ENCODE measurements at places on chromosomes 5 and 9.

DNA sequence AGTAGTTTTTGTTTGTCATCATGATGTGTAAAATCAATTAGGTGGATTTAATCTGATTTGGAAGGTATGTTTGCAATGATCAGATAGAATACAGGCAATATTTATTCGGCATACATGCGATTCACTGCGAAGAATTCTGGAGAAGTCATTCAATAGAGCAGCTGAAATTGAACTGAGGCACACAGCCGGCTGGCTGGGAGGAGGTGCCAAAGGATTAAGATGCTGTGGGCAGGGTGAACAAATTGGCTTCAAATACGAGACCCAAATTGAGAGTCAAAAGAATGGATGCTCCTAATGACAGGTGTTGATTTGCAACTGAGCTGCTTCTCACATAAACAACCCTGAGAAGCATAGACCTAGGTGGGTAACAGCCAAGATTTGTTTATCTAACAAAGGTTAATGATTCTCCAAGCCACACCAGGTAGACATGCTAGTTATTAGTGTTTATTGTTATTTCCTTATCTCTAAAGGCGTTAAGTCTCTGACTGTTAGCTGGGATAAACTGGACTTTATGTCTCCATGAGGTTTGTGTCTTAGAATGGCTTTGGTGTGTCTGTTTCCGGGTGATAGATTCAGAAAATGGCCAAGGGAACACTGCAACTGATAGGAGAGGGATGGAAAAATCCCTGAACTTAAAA, 55.3 kb upstream of the CLINT1 start:
- H3K4me3 ChIP-seq, result no peak overlapping the region
- H3K36me3 ChIP-seq, result no peaks in the 10 kb centered on the region
- no peak overlapping the region for H3K27ac ChIP-seq
- H3K4me1 ChIP-seq, result no peaks in the 10 kb centered on the region
- H3K27me3 ChIP-seq, result no peaks in the 10 kb centered on the region

DNA sequence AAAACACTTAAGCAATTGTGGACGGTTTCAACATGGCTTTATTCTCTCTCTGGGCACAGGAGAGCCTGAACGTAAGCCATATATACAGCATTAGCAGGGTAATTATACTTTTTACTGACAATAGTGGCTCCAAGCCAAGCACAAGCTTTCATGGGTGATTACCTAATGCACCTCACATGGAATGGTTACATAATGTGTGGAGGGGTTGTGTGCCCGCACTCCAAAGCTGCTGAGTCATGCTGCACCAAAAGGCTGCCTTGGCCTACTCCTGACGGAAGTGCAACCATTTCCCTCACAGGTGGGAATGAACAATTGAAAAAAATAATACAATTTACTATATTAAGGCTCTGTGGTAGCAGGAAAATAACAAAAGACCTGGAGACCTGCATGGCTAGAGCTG, 86.5 kb upstream of the ATP10B start:
- no peaks in the 10 kb centered on the region for H3K4me1 ChIP-seq
- no peaks in the 10 kb centered on the region for H3K36me3 ChIP-seq
- DNase-seq, result no peak
- H3K27ac ChIP-seq, result no peak overlapping the region

DNA sequence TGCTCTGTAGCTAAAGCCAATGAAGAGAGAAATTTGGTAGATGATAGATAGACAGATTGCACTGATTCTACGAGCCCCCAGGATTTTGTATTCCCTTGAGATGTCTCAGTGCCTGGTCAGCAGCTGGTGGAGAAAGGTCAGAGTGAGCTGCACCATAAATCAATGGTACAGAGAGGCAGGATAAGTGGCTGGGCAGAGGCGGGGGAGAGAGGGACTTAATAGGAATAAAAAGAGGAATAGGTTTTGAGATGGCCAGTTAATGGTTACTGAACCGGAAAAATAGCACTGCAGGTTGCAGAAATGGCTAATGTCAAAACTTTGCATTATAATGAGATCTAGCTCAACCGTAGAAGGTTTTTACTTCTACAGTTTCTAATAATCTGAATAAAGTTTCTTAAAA, 47.9 kb upstream of the SLC12A2 start:
- H3K36me3 ChIP-seq, result no peaks in the 10 kb centered on the region
- no peaks in the 10 kb centered on the region for H3K27me3 ChIP-seq
- no peak for DNase-seq
- H3K4me3 ChIP-seq, result no peak overlapping the region

DNA sequence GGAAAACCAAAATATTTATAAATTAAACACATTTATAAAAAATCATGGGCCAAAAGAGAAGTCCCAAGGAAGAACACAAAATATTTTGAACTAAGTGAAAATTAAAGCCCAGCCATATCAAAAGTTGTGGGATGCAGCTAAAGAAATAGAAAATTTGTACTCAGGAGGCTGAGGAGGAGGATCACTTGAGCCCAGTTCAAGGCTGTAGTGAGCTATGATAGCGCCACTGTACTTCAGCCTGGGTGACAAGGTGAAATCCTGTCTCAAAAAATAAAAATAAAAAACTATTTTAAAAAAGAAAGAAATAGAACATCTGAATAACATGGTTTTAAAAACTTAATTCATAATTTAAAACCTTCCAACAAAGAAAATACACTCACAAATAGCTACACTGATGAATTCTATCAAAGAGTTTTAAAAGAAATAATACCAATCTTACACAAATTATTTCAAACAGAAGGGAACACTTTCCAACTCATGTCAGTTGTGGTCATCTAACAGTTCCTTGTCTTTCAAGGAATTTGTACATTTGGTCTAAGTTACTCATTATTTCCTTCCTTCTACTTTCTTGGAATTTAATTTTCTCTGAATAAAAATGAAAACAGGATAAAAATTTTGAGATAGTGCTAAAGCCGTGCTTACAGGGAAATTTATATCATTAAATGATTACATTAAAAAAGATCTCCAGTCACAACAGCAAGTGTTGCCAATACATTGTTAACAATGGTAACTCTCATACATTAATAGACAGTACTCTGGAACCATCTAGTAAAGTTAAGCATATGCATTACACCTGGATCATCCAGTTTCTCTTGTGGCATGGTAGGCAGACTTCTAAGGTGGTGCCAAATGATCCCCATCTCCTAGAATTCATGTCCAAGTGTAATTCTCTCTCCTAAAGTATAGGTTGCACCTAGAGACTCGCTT, 17.8 kb downstream of the PTBP3 start:
- H3K4me3 ChIP-seq, result no peak overlapping the region
- no peaks in the 10 kb centered on the region for H3K36me3 ChIP-seq
- no peak for DNase-seq
- H3K27ac ChIP-seq, result no peak overlapping the region
- H3K4me1 ChIP-seq, result no peaks in the 10 kb centered on the region
- no peaks in the 10 kb centered on the region for H3K27me3 ChIP-seq

DNA sequence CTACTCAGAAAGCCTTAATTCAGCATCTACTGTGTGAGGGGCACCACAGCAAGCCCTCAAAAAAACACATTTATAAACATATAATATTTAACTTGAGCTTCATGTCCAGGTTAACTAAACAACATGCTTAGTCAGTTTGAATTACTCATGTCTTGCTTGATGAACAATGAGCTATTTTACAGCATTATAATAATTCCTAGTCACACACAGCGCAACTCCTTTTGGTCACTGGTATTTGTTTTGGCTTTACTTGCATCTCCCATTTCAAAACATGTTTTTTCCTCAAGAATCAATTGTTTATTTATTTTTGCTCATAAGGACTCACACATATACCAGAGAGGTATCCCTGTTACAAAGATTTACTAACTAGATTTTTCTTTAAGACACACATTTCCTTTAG, 616.7 kb upstream of the DAB2 start:
- H3K36me3 ChIP-seq, result no peaks in the 10 kb centered on the region
- no peak overlapping the region for H3K4me3 ChIP-seq
- DNase-seq, result no peak
- H3K4me1 ChIP-seq, result no peaks in the 10 kb centered on the region
- H3K27ac ChIP-seq, result no peak overlapping the region
- H3K27me3 ChIP-seq, result no peaks in the 10 kb centered on the region

DNA sequence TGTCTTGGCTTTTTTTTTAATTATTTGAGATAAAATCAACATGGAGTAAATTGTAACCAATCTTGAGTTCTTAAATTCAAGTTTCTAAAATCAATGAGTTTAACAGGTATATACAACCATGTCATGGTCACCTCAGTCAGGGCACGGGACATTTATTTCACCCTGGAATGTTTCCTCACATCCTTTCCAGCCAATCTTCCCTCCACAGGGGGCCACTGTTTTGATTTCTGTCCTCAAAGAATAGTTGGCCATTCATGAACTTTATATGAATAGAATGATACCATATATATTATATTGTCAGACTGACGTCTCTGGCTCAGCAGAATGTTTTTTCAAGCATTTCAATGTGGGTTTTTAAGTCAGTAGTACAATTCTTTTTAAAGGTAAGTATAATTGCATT, 806 bp downstream of the ZNF474 start:
- no peak overlapping the region for H3K27ac ChIP-seq
- no peak for DNase-seq
- no peaks in the 10 kb centered on the region for H3K27me3 ChIP-seq
- no peaks in the 10 kb centered on the region for H3K36me3 ChIP-seq
- no peaks in the 10 kb centered on the region for H3K4me1 ChIP-seq

DNA sequence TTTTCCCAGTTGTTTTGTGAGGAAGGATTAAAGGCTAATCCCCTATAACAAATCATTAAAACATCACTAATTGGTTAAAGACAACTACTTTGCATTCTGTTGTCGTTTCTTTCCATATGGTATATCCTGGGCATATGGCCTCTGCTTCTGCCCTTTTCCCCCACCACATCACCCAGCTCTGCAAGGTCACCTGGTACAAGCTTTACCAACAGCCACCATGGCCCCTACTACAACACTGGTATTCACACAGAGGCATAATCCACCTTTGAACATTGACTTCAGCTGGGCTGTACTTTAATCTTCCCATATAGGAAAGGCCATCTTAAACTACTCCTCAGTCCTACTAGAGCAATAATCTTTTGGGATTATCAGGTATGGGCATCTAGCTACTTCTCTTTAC, 866.1 kb downstream of the TLE4 start:
- no peak overlapping the region for H3K4me3 ChIP-seq
- H3K27ac ChIP-seq, result no peak overlapping the region
- H3K4me1 ChIP-seq, result no peaks in the 10 kb centered on the region
- no peaks in the 10 kb centered on the region for H3K36me3 ChIP-seq
- no peaks in the 10 kb centered on the region for H3K27me3 ChIP-seq
- DNase-seq, result no peak

DNA sequence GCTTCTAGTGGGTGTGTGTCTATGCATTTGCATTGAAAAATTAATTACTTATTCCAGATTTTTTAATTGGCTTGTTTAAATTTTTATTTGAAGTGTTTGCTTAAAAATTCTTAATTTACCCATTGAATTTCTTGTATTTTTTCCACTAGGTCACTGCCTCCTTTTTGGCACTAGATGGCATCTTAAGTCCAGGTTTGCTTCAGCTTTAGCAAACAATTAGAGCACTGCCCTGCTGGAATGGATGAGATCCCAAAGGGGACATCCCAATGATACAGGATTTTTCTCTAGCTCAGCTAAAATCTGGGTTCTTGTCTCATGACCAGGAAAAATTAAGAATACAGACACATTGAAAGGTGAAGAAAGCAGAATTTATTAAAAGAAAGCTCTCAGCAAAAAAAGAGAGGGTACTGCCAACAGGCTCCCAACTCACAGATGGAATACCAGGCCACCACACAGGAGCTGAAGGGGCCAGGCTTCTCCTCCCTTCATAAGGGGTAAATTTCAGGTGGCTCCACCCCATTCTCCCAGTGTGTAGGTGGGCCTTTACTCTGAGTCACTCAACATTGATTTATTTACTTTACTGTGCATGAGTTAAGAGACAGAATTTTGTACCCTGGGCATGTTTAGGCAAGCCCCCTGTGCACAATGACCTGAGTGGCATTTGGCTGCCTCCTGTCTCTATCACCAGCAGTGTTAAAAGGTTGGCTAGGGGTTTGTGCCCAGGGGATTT, 532.4 kb downstream of the ANXA1 start:
- H3K4me3 ChIP-seq, result no peak overlapping the region
- no peaks in the 10 kb centered on the region for H3K36me3 ChIP-seq
- no peaks in the 10 kb centered on the region for H3K4me1 ChIP-seq
- DNase-seq, result no peak
- H3K27me3 ChIP-seq, result no peaks in the 10 kb centered on the region
- no peak overlapping the region for H3K27ac ChIP-seq

DNA sequence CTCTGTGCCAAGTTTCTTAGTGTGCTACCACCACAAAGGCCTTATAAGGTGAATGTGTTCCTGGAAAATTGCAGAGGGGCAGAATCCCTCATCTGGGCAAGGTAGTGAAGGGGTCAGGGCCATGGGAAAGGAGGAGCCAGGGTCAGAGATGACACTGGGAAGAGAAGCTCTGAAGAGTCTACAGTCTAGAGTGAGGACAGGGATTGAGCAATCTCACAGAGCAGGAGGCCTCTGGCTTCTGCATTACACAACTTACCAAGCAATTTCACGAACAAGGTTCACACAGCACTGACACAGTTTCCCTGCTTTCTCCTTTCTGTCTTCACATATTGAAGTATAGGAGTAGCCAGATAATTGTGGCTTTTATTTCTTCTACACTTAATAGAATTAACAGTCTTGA, 24.5 kb upstream of the IDNK start:
- H3K27ac ChIP-seq, result no peak overlapping the region
- no peak overlapping the region for H3K4me3 ChIP-seq
- no peaks in the 10 kb centered on the region for H3K4me1 ChIP-seq
- H3K36me3 ChIP-seq, result no peaks in the 10 kb centered on the region
- H3K27me3 ChIP-seq, result no peaks in the 10 kb centered on the region

DNA sequence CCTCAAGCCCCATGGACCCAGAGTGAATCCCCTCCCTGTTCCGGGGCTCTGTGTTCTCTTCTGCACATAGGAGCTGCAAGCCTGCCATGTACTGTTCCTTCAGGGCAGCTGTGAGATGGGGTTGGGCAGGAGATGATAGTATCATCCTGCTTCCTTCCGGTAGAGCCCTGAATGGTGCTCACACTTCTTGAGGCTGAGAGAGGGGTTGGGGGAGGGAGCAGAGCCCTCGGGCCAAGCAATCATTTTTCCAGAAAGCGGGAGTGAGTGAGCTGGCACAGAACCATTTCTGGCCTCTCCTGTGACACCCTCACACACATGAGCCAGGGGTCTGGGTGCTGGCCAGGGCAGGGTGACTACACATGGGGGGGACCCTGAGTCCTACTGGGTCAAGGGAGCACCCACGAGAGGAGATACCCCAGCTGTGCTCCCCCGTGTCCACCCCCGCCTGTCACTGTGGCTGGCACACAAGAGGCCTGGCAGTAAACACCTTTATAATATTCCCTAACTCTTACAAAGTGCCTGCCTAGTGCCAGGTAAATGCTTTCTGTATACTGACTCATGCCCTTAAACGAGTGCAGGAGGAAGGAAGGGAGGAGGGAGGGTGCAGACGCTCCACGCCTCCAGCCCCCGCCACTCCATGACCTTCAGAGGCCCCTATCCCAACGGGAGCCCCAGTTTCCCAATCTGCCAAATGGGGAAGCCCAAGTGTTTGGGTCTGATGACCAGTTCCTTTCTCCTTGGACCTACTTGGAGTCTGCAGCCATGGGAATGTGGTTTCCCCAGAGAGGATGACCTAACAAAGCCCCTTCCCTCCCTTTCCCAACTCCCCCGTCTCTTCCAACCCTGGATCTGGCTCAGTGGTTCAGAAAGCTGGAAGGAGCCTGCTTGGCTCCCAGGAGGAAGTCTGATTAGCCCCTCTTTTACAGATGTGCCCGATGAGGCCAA, 15.5 kb downstream of the AKNA start:
- H3K36me3 ChIP-seq, result no peaks in the 10 kb centered on the region
- H3K27me3 ChIP-seq, result no peaks in the 10 kb centered on the region
- H3K4me1 ChIP-seq, result peaks cover 12% of the 10 kb centered on the region
- DNase-seq, result no peak
